ENCODE measurements at places on chromosomes 7 and 10.

- no peak for DNase-seq
These were observed 415.1 kb downstream of the GFRA1 start for GRCh38 chr10:115857856-115858255.

DNA sequence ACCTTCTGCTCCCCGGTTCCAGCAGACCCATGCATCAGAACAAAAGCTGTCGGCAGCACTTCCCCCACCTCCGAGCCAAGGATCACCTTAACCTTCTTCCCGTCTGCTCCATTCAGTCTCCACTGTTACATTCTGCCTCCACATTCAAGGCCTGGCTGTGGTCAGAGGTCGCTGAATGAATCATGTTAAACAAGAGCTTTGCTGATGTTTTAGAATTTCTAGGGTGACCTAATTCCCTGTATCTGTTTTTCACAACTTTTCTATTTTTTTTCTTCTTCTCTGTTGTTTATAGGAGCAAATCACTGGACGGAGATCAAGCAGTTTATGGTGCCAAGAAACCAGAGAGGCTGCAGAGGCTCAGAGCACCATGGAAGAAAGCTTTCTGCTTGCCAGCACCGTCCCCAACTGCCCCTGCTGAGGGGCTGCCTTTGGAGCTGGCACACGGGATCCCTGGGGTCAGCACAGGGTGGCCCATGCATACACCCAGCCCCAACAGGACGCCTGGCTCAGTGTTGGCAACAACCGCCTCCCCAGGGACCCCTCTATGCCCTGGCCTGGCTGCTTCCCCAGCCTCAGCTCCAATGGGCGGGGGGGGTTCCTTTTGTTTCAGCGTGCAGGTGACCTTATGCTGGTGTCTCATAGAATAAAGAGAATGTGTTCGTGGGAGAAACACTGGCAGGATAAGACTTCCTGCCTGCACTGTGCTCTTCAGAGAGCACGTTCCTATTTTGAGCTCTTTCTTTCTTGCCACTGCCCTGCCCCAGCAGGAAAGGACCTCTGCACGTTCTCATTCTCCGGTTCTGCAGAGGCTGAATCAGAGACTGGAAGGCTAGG, 182.7 kb upstream of the LYZL2 start:
- no peak for DNase-seq

DNA sequence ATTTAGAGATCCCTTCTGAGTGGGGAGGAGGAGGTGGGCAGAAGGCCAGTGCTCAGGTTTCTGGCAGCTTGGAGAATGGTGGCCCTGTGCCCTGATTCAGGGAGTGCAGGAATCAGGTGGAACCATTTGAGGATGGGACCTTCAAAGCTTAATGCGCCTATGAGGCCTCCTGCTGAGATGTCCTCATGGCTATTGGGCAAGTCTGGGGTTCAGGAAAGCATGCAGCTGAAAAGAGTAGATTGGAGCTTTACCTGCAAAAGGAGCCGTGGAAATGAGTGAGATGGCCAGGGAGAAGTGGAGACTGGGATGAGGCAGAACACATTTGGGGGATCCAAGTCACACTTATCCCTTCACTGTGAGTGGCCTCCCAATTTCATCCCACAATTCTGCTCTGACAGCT, 6.1 kb downstream of the FFAR4 start:
- DNase-seq: no peak

DNA sequence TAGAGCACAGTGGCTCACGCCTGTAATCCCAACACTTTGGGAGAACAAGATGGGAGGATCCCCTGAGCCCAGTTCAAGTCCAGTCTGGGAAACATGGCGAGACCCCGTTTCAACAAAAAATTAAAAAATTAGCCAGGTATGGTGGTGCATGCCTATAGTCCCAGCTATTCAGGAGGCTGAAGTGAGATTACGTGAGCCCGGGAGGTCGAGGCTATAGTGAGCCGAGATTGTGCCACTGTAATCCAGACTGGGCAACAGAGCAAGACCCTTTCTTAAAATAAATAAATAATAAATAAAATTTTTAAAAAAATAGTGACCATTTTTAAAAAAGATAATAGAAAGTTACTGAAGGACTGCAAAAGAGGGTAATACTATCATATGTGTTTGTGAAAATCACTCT, 28.8 kb downstream of the MTPAP start:
- DNase-seq: no peak

DNA sequence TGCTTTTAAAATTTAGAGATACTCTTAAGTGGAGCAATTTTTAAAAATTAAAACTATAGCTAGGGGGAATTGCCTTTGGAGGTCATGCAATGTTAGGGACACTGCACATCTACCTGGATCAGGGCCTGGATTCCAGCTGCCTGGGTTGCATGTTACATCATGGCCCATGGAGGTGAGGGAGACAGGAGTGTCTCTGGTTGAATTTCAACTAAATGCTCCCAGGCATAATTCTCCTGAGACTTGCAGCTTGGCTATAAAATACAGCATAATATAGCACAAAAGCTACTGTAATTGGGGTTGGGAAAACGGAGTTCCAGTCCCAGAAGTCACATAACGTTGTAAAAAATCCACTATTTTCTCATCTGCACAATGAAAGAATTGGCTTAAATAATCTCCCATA, 782.5 kb downstream of the LRMDA start:
- DNase-seq: no peak

DNA sequence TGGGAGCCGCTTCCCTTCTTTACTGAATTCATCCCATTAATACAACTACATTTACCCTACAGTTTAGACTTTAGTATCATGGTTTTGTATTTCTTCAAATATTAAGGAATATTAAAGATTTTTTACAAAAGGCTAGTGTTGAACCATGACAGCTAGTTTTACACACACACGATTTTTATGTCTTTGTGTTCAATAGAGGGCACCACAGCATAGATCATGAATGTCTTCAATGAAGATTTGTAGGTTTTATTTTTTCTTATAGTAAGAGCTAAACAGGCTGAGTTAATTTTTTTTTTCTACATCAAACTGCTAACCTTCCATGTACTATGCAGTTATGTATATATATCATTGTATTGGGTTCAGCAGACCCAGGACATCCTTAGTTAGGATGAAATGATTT, 76.9 kb downstream of the SNX10 start:
- peak; percentile 31 for DNase-seq

- DNase-seq: peak; percentile 39
These were observed 87.6 kb upstream of the GNAI1 start for GRCh38 chr7:80047032-80047431.

DNA sequence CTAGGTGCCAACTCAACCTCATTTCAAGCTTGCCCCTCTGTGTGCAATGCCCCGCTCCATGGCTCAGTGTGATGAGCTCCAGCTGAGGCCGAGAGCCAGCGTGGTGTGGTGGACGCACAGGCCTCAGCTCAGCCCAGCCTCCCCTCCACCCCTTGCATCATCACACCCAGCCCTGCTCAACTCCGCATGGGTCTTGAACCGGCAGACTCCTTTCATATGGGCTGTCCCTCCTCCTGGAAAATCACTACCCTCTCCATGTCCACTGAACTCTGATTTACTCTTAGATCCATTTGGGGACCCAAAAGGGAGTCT, 16.6 kb upstream of the SLC18A3 start:
- DNase-seq: no peak

GRCh38 chr10:59312247-59312646, 50.1 kb downstream of the FAM13C start:
- no peak for DNase-seq

GRCh38 chr7:115359955-115360354, 438.1 kb downstream of the MDFIC start:
- no peak for DNase-seq

- no peak for DNase-seq
These were observed 408.3 kb upstream of the ANKRD30A start for GRCh38 chr10:36717118-36717517.

GRCh38 chr7:99123571-99124033, 20.3 kb downstream of the SMURF1 start:
- no peak for DNase-seq

GRCh38 chr7:143384661-143385631, 3.8 kb downstream of the ZYX start:
- no peak for DNase-seq

DNA sequence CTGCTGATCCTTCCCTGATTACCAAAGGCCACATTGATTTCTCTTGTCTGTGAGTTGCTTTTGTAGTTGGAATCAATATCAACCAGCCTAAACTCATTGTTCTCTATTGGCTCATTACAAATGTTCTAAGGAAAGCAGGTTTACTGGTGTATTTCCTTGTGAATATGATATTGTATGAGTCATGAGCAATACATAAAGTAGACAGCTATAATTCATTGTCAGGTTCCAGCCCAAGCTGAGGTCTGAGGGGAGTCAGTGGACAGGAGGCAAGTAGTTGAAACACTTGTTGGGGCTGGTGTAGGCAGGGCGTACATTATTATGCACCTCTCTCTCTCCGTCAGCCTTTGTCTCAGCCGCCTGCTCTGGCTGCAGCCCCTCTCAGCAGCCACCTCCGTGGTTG, 451.7 kb downstream of the IPMK start:
- no peak for DNase-seq

DNA sequence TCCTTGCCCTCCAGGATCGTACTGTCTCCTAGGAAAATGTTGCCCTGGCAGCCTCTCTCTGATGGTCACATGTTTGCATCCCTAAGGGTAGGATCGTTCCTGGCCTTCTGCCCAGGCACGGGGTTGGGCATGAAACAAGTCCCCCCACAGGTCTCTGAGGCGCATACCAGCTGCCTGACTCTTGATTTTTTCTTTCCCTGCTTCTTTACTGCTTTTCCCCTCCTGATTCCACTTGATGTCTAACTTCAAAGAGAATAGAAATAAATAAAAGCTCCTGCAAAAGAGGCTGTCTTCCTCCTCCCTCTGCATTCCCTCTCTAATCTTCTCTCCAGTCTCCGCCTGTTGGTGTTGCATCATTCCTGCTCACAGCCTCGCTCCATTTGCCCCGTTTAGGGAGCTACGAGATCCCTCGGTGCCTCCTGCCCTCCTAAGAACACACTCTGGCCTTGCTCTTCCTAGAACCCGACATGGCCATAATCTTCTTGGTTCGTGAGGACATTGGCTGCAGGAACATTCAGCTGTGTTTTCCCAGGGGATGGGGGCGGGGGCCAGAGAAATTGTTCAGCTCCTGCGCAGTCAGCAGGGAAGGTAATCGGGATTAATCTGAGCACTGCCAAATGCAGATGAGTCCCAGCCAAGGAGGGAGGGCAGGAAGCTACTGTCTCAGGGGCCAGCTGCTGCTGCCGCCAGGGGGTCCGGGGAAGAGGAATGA, 26.0 kb downstream of the LEP start:
- no peak for DNase-seq

GRCh38 chr7:133071506-133071905, 10.4 kb downstream of the CHCHD3 start:
- DNase-seq: no peak

DNA sequence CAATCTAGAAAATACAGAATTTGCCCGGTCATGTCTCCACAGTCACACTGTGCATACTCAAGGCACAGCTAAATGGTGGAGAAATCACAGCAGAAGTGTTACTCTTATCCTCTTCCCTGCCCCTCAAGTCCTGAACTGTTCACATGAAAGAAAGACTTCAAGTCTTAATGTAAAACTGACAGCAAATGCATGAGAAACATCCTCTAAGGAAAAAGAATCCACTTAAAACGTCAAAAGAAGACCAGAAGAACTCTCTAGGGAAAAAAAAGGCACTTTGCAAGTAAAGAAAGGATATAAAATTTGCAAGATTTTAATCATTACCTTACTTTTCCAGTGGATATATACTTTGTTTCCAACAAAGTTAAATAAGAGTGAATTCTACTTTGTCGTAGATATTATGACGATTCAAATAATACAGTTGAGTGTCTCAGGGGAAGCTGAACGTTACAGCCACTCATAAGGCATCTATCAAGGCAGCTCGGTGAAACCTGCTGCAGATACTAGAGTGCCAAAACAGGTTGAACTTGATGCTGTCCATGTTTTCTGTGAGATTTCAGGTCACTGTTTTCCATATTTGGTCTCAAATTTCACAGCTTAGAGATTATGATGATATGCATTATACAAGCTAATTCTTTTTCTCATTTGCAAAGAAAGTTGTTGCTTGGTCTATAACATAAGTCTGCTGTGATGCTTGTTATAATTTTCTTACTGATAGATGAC, 155.0 kb downstream of the CTTNBP2 start:
- no peak for DNase-seq

GRCh38 chr7:2613931-2614600, 17.7 kb upstream of the TTYH3 start:
- no peak for DNase-seq

- DNase-seq: no peak
These were observed 16.1 kb upstream of the AKR1C1 start for GRCh38 chr10:4947039-4947634.

GRCh38 chr7:47516985-47517600, 64.8 kb downstream of the TNS3 start:
- DNase-seq: peak; percentile 68

All from NCI-H748 treated with DMSO at 0.1 percent for 48 hours (cell line).